A549 treated with GW870086 at 1 μM for 4 hours (cell line): ENCODE measurements at places on chromosomes 2 and 18. TPM values are rescaled to one million over a fixed set of nuclear protein-coding genes. Genes with fewer than 3 reads are reported as not detected.

Gene CFAP65
- total RNA-seq: 0.14 to 0.21 TPM (median 0.18 TPM) in 4 of 5 replicates, not detected in the other

Gene FZD7
- total RNA-seq: 5.5 to 7.3 TPM (median 6.6 TPM) in 5 replicates

Gene PLA2R1
- 2.0 to 2.7 TPM (median 2.3 TPM) in 5 replicates for total RNA-seq

Gene TNFAIP6
- total RNA-seq: 0.33 to 1.4 TPM (median 1.2 TPM) in 5 replicates

Gene GPR35
- 0.62 to 1.0 TPM (median 0.71 TPM) in 5 replicates for total RNA-seq

Gene FAM237A
- total RNA-seq: not detected in 5 replicates

Gene NMUR1
- 0.03 TPM in 1 of 5 replicates, not detected in the others for total RNA-seq

Gene RESP18
- not detected in 5 replicates for total RNA-seq

Gene ABCA12
- 0.17 to 0.27 TPM (median 0.22 TPM) in 5 replicates for total RNA-seq

Gene FOXI3
- total RNA-seq: 0.06 TPM in 1 of 5 replicates, not detected in the others

Gene CABYR
- total RNA-seq: 12.4 to 16.9 TPM (median 13.0 TPM) in 5 replicates

Gene IGFBP5
- 0.11 to 0.32 TPM (median 0.13 TPM) in 5 replicates for total RNA-seq

Gene DYNAP
- not detected in 5 replicates for total RNA-seq

Gene DAW1
- 1.8 to 2.8 TPM (median 2.4 TPM) in 5 replicates for total RNA-seq

Gene PRSS56
- total RNA-seq: 0.09 to 0.16 TPM (median 0.11 TPM) in 5 replicates

Gene MC2R
- total RNA-seq: not detected in 5 replicates

Gene XDH
- 1.0 to 1.3 TPM (median 1.1 TPM) in 5 replicates for total RNA-seq

Gene CASP8
- 30.1 to 35.6 TPM (median 33.4 TPM) in 5 replicates for total RNA-seq

Gene DDX18
- 61.1 to 72.8 TPM (median 69.2 TPM) in 5 replicates for total RNA-seq

Gene PER2
- 6.0 to 9.1 TPM (median 7.7 TPM) in 5 replicates for total RNA-seq

Gene EVX2
- not detected in 5 replicates for total RNA-seq

Gene KCNK3
- 0.46 to 1.2 TPM (median 0.68 TPM) in 5 replicates for total RNA-seq

Gene KCNF1
- 24.7 to 51.1 TPM (median 41.5 TPM) in 5 replicates for total RNA-seq

Gene DNAJC27
- total RNA-seq: 1.5 to 2.8 TPM (median 2.2 TPM) in 5 replicates

Gene CFC1
- 0.09 TPM in 1 of 5 replicates, not detected in the others for total RNA-seq

Gene RGPD4
- 0.03 to 0.09 TPM (median 0.06 TPM) in 4 of 5 replicates, not detected in the other for total RNA-seq

Gene CYS1
- 1.2 to 1.5 TPM (median 1.3 TPM) in 5 replicates for total RNA-seq

Gene ELOA2
- not detected in 5 replicates for total RNA-seq

Gene PEX13
- 12.7 to 16.0 TPM (median 15.4 TPM) in 5 replicates for total RNA-seq

Gene PID1
- 3.0 to 4.0 TPM (median 3.7 TPM) in 5 replicates for total RNA-seq

Gene SERPINB12
- not detected in 5 replicates for total RNA-seq

Gene CDKL4
- 0.08 TPM in 1 of 5 replicates, not detected in the others for total RNA-seq

Gene RAPH1
- 4.5 to 7.8 TPM (median 7.4 TPM) in 5 replicates for total RNA-seq

Gene ALK
- not detected in 5 replicates for total RNA-seq

Gene CTAGE1
- not detected in 5 replicates for total RNA-seq

Gene PLGLB2
- 0.17 to 0.34 TPM in 2 of 5 replicates, not detected in the others for total RNA-seq

Gene ERCC3
- total RNA-seq: 44.3 to 46.7 TPM (median 46.0 TPM) in 5 replicates

Gene PROKR1
- 0.03 TPM in 1 of 5 replicates, not detected in the others for total RNA-seq

Gene LAPTM4A
- total RNA-seq: 237 to 325 TPM (median 281 TPM) in 5 replicates

Gene WIPF1
- total RNA-seq: 19.2 to 25.0 TPM (median 23.5 TPM) in 5 replicates

Gene ZNF385B
- 0.15 to 0.18 TPM (median 0.17 TPM) in 3 of 5 replicates, not detected in the others for total RNA-seq

Gene NCKAP1
- 84.4 to 115 TPM (median 105 TPM) in 5 replicates for total RNA-seq

Gene TRIM54
- total RNA-seq: 0.67 to 1.1 TPM (median 0.72 TPM) in 5 replicates

Gene C2orf15
- 0.25 to 0.71 TPM (median 0.47 TPM) in 5 replicates for total RNA-seq

Gene LYG1
- 0.93 to 2.2 TPM (median 1.6 TPM) in 5 replicates for total RNA-seq
